ENCODE measurements at places on chromosomes 1 and 21.

- no peak for DNase-seq
Observed at GRCh38 chr1:244989813-244990212, 125.5 kb upstream of the HNRNPU start.

GRCh38 chr1:205335692-205336091 lies 14.1 kb upstream of the NUAK2 start:
- DNase-seq: peak; percentile 49

- DNase-seq: no peak
Observed at GRCh38 chr1:38891753-38892152, 10.4 kb upstream of the GJA9 start.

GRCh38 chr1:69765951-69766350 lies 198.2 kb downstream of the LRRC7 start:
- no peak for DNase-seq

- DNase-seq: no peak
Observed at GRCh38 chr1:66323958-66324625, 209.9 kb upstream of the SGIP1 start.

DNA sequence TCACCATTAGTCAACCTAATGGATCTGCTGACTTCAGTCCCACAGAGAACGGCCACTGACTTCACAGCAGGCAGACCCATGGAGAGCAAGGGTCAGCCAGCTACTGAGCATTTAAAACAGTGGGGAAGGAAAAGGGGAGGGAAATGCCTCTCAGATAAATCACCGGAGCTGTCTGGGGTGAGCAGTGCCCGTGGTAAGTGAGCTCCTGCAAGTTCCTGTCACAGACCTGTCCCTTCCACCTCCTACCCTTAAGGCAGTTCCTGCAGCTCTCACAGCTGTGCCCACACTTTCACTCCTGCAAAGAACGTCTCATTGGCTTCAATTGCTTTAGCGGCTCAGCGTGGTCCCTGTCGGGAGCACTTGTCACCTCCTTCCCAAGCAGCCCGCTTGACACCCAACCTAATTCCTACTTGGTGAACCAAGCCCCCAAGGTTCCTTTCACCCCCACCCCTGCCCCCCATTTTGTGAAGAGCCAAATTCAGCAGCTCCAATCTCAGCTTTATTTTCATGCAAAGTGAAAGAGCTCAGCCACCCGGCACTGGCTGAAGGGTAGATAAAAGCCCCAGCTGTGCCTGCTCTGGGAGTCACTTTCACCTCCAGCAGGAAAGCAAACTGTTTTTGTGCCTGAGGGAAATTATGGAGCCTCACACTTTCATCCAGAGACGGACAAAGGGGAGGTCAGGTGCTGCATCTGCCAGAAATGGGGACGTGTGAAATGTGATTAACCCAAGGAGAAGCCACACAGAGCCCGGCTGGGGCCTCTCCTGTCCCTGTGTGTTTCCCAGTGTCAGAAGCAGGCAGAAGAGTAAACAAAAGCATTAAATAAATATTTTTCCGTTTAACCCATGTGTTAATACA lies 306.2 kb downstream of the TTLL7 start:
- DNase-seq: no peak

DNA sequence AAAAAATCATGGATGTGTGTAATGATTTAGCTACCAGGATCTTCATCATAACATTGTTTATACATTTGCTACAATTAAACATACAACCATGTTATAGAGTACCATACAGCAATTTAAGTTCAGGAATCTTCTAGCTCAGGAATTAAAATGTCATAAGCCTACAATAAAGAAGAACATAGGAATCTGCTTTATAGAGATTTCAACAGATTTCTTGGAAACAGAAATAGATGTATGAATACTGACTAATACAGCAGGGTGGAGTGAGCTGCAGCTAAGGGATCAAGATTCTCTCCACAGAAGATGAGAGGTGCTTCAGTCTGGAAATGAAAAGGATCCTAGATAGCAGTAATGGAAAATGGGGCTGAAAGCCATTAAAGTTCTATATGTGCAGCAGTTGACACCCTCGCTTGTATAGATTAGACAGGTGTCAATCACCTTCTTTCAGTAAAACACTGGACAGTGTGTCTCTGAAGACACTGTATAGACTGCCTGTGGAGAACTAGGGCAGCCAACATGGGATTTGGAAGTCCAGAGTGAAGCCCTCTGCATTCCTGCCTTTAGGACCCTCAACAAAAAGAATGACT lies 73.9 kb downstream of the DNTTIP2 start:
- DNase-seq: no peak

- DNase-seq: no peak
Observed at GRCh38 chr1:45047032-45047431, 35.0 kb downstream of the UROD start.

GRCh38 chr1:208213786-208214185 lies 30.4 kb downstream of the PLXNA2 start:
- DNase-seq: no peak

All from stimulated activated CD8-positive, alpha-beta memory T cell treated with anti-CD3 and anti-CD28 coated beads, Interleukin-4, amount 100 ng/mL, for 4 hours (primary cell).